Pancreas (tissue), 10 donors: ENCODE measurements at places on chromosomes 4 and X. TPM values are rescaled to one million over a fixed set of nuclear protein-coding genes. Genes with fewer than 3 reads are reported as not detected.

Gene DMRTC1
- total RNA-seq = 1.7 TPM

Gene WNK3
- total RNA-seq = 0.74 TPM

Gene CSAG3
- total RNA-seq = not detected

Gene SEC24B
- total RNA-seq = 12.5 TPM

Gene SPATA4
- total RNA-seq = 0.37 TPM

Gene TEX13B
- total RNA-seq = not detected

Gene ASB12
- not detected for total RNA-seq

Gene BEX1
- 43.5 TPM for total RNA-seq

Gene CDKL2
- 0.90 TPM for total RNA-seq

Gene NUP62CL
- total RNA-seq = 3.1 TPM

Gene ERAS
- total RNA-seq = not detected

Gene CT83
- total RNA-seq = not detected

Gene ATP5ME
- 88.4 TPM for total RNA-seq

Gene KLKB1
- 0.93 TPM for total RNA-seq

Gene NPY1R
- total RNA-seq = 3.7 TPM

Gene TCEAL6
- 0.14 TPM for total RNA-seq

Gene CXorf51A
- total RNA-seq = not detected

Gene IGSF1
- total RNA-seq = 1.7 TPM

Gene VSIG4
- 2.5 TPM for total RNA-seq

Gene CENPE
- total RNA-seq = 0.55 TPM

Gene ZXDA
- total RNA-seq = 2.9 TPM

Gene CXCL3
- total RNA-seq = 5.7 TPM

Gene FGD1
- total RNA-seq = 1.7 TPM

Gene SAP30
- 7.5 TPM for total RNA-seq

Gene SYNPO2
- 10.9 TPM for total RNA-seq

Gene UGT2B11
- not detected for total RNA-seq

Gene ASB9
- total RNA-seq = 7.8 TPM

Gene P2RY8
- total RNA-seq = 0.54 TPM

Gene MBNL3
- total RNA-seq = 7.8 TPM

Gene MND1
- not detected for total RNA-seq

Gene ENPP6
- 0.24 TPM for total RNA-seq

Gene CFP
- 0.54 TPM for total RNA-seq

Gene SMIM31
- 4.2 TPM for total RNA-seq

Gene N4BP2
- 13.4 TPM for total RNA-seq

Gene TMEM156
- total RNA-seq = 1.8 TPM

Gene H2BW2
- not detected for total RNA-seq

Gene ITGB1BP2
- total RNA-seq = 0.22 TPM

Gene SMIM10
- total RNA-seq = 1.2 TPM

Gene PARM1
- 23.0 TPM for total RNA-seq

Gene PF4V1
- total RNA-seq = not detected

Gene FAM241A
- total RNA-seq = 0.95 TPM

Gene DKK2
- total RNA-seq = 0.09 TPM

Gene MAGEA4
- total RNA-seq = not detected

Gene LRAT
- total RNA-seq = 0.55 TPM

Gene SLC2A9
- total RNA-seq = 2.9 TPM

Gene CNGA2
- not detected for total RNA-seq

Gene STX18
- total RNA-seq = 26.0 TPM

Gene PCDH18
- total RNA-seq = 2.4 TPM

Gene FREM3
- total RNA-seq = not detected

Gene LONRF3
- total RNA-seq = 3.6 TPM

Gene TRAM1L1
- 1.7 TPM for total RNA-seq

Gene PIR
- total RNA-seq = 2.4 TPM

Gene STATH
- not detected for total RNA-seq

Gene LETM1
- 13.7 TPM for total RNA-seq

Gene SOWAHB
- 2.1 TPM for total RNA-seq

Gene SLITRK2
- total RNA-seq = 0.67 TPM
